Activated CD8-positive, alpha-beta T cell treated with anti-CD3 and anti-CD28 coated beads, Interleukin-2, amount 10 ng/mL, durations not matched to agents 7 days and 5 days (primary cell): ENCODE measurements at places on chromosomes 5 and 9.

GRCh38 chr9:83186155-83186737, 123.3 kb upstream of the RASEF start:
- no peak for DNase-seq

- DNase-seq: peak; percentile 83
Observed at GRCh38 chr5:134555890-134556311, 30.4 kb downstream of the JADE2 start.

GRCh38 chr5:58156973-58157701, 302.7 kb downstream of the PLK2 start:
- no peak for DNase-seq

DNA sequence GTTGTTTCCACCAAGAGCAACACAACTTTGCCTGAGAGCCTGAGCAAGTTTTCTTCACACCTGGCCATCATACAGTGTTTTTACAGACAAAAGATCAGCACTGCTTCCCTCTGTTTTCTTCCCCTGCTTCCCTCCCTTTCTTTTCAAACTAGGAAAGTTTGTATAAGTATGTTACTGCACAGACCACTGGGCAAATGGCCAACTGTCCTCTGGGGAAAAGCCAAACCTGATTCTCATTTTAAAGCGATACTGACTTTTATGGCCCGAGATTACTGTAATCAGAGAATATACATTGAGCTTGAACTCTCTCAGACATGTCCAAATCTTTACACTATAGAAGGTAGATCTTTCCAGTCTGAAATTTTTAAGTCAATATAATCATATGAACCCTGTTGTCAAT, 415.0 kb downstream of the NFIB start:
- no peak for DNase-seq

GRCh38 chr9:120863833-120864232, 13.2 kb downstream of the PHF19 start:
- DNase-seq: no peak

GRCh38 chr9:6552033-6552432, 93.5 kb downstream of the GLDC start:
- no peak for DNase-seq

- peak; percentile 67 for DNase-seq
Observed at GRCh38 chr9:136482046-136482792, 621 bp downstream of the SEC16A start.

DNA sequence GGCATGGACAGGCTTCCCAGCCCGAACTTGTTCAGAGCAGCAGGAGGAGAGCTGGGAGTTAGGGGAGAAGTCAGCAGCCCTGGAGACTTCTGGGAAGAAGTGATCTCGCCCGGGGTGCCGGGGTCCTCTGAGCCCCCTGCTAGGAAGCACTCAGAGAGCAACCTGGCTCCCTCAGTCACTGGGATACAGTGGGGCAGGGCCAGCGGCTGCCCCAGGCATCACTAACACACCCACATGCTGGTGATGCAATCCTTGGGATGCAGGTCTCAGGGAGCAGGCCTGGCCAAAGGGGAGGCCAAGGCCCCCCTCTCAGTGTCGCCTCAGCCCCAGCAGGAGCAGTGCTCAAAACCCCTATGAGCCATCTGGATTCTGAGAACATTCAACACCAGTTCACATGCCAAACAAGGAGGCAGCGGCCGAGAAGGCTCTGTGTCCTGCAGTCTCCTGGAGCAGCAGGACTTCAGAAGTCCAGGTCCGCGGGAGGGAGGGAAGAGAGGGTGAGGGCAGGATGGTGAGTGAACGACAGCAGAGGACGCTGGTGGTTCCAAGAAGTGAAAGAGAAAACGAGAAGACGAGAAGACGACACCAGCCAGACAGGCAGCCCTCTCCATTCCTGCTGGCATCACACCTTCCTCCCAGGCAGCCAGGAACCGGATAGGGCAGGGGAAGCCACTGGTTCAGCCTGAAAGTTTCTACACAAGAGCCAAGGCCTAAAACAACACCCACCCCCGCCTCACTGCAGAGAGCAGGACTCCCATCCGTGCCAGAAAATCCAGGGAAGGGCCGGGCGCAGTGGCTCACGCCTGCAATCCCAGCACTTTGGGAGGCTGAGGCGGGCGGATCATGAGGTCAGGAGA, 2.3 kb downstream of the PNPLA7 start:
- no peak for DNase-seq

GRCh38 chr9:75909776-75910175, 19.3 kb downstream of the PCSK5 start:
- no peak for DNase-seq

DNA sequence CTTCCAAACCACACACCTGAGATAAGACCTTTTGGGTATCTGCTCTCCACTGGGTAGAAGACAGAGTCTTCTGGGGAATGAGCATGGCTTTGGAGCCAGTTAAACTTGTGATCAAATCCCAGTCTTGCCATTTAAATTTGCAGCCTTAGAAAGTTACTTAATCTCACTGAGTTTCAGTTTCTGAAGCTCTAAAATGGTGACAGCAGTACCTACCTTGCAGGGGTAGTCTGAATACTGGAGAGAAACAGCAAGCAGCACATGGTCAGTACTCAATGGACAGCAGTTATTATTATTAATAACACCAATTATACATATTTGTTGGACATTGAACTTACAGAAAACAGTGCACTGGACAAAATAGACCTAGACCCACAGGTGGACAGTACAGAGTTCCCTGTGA, 260.9 kb downstream of the MAN2A1 start:
- no peak for DNase-seq

DNA sequence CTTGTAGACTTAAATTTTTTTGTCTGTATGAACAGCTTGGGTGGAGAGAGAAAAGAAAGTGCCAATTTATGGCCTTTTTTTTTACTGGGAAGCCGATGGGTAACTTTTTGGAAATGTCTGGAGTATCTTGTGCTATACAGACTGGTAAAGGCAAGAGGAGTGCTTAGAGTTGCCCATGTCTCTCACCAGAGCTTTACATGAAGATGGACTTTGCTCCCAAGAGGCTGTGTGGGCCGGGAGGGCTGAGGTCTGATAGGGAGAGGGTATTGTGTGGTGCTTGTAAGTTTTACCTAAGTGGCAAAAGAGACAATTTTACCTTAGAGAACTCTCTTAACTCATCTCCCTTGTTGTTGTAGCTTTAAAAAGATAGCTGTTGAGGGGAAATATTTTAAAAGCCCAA, 203.2 kb downstream of the SEMA6A start:
- no peak for DNase-seq

- DNase-seq: no peak
Observed at GRCh38 chr9:70561786-70562395, 147.4 kb upstream of the KLF9 start.

DNA sequence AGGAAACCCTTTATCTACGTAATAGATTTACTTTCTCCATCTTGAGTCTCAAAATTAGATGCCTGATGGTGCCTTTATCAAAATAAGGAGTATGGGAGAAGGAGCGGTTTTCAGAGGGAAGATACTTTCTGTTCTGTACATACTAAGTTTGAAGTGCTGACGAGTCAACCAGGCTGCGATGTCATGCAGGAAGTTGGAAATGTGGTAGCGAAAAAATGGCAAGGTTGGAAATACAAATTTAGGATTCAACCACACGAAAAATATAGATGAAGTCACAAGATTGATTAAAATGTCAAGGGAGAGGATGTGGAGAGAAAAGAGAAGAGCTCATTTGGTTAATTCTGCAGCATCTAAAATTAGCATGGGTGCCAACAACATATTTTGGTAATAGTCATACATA, 129.5 kb downstream of the FOXD1 start:
- DNase-seq: no peak

DNA sequence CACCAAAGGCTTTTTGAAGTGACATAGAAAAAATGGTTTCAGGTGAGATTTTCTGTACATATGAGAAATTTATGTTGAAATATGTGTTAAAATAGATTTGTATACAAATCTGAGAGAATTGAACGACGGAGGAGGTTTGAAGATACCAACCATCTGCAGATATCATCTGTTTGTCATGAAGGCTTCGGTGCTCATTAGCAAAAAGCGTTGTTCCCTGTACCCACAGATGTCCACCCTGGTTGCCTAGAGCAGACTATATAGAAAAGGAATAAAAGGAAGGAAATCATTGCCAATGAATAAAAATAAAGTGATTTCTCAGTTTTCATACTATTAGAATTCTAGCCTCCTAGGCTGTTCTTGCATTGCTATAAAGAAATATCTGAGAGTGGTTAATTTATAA, 2262.8 kb upstream of the ACO1 start:
- DNase-seq: no peak

DNA sequence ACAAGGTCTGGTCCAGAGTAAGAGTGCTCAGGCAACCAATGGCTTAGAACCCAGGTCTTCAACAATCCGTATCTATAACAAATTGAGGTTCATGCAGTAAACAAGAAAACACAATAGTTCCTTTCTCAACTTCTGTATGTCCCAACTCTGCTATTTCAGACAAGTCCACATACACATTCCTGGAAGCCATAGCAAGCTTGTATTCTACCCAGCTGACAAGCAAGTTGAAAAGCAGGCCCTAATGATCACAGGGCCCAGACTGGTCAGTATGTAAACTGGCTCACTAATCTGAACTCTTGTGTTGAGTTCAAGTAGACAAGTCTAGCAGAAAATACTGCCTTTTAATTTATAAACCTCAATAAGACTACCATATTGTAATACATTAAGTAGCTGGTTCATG, 26.9 kb downstream of the FNIP1 start:
- DNase-seq: no peak

GRCh38 chr5:133290669-133291240, 238.9 kb downstream of the HSPA4 start:
- no peak for DNase-seq

- no peak for DNase-seq
Observed at GRCh38 chr9:4997631-4998030, 12.6 kb downstream of the JAK2 start.

DNA sequence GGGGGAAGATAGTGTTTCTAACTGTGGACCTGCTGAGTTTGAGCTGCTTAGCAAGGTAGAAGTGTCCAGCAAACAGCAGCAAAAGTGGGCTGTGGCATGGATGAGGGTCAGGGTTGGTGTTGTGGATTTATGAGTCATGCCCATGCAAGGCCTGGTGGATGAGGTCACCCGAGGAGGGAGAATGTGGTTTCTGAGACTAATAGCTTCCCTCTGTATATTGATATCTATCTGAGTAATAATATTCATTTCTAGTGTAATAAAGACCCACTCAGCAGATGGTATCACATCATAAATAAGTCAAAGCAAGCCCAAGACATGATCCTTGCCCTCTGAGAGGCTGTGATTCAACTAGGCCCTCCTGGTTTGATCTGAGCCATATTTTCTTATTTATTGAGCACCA, 597.8 kb upstream of the CLINT1 start:
- no peak for DNase-seq

DNA sequence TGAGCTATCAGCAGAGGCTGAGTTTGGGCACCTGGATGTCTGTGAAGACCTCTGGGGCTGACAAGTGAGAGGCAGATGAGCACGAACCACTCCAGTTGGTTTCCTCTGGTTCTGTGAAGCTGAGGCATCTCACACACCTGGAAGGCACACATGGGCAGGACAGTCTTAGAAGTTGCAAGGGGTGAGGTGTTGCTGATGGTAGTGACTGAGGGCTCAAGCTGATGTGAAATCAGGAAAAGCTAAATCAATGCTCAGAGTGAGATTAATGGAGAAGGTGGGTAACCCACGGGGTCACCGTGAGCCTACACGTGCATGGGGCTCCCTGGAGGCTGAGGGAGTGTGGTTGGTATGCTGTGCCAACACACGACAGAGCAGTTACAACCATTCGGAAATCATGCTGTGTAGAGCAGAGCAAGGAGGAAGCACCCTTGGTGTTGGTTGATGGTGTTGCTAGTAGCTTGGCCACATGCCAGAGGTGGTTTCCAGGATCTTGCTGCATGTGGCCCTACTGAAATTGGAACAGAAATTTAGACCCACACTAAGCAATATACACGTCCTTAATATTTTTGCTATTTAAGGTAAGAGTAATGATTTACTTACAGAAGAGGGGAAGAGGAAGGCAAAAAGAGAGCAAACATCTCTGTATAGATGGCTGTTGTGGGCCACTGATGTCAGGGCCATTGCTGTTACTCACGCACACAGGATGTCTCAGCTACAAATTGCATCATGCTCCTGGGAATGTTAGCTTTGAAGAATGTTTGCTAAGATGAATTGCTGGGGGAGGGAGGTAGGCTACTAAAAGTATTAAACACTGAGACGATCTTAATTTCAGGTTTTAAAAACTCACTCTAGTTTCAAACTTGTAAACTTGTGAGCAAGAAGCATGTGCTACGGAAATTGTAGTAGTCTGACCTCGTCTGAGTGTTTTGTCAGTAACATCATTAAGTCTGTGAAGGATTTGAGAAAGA, 170.5 kb downstream of the ARHGEF28 start:
- DNase-seq: no peak

DNA sequence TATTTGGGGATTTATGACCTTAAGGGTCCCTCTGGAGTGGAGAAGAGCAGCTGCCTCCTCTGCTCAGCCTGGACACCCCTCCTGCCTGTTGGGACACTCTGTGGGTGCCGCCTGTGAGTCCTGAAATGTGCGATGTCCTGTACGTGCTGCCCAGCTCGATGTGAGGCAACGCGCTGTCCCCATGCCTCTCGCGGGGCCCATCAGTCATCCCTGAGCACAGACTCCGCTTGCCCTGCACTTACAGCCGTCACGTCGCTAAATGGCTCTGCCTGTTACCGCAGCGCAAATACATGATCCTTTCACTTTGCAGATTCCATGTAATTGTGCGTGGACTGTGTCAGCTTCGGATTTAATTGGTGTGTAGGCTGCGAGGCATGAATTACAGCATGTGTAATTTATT, 27.1 kb downstream of the IRX4 start:
- no peak for DNase-seq

GRCh38 chr5:78649861-78650496, 1.4 kb upstream of the LHFPL2 start:
- no peak for DNase-seq

DNA sequence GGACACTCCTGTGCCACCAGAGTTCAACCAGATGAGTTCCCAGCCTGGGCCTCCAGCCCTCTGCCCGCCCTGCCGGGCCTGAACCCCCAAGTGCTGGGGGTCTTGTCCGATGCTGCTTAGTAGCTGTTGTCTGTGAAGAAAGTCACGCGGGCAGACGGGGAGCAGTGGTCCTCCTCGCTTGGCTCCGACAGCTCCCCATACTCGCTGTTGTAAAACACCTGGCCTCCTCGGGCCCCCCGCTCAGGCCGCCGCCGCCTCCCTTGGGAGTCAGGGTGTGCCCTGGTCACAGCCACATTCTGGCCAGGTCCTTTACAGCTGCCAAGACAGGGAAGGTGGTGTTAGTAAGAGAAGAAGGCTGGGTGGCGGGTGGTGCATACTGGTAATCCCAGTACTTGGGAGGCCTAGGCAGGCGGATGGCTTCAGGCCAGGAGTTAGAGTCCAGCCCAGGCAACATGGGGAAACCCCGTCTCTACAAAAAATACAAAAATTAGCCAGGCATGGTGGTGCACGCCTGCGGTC, 11.8 kb upstream of the SCGB3A1 start:
- no peak for DNase-seq

DNA sequence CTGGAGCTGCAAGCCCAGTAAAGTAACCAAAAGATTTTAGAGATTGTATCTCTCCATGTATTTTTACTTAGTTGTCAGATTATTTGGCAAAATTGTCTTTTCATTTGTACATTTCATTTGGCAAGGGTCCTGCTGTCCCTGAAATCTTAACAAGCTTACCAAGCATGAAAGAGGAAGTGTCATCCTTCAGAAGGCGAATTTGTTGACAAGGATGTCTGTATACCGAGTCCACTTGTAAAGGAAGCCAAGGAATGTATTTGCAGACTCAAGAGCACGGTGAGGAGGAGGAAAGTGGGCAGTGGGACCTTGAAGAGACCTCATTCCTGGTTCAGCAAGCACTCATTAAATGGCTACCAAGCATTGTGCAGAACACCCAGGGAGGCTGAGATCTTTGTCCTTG, 7.5 kb upstream of the OTULINL start:
- no peak for DNase-seq

GRCh38 chr5:170783498-170784247, at the start of gene GABRP:
TSS of gene GABRP (plus strand) at chr5:170783725. CDS start at chr5:170788616, 4,891 bp downstream.
- no peak for DNase-seq
